ENCODE measurements at places on chromosomes 4 and X.

GRCh38 chrX:102787283-102787682, 66.7 kb downstream of the GPRASP3 start:
- DNase-seq: no peak

GRCh38 chrX:74924449-74925224, 615 bp downstream of the NEXMIF start:
- peak; percentile 80 for DNase-seq

- DNase-seq: no peak
Measured at GRCh38 chr4:169366821-169367220, 96.1 kb upstream of the SH3RF1 start.

DNA sequence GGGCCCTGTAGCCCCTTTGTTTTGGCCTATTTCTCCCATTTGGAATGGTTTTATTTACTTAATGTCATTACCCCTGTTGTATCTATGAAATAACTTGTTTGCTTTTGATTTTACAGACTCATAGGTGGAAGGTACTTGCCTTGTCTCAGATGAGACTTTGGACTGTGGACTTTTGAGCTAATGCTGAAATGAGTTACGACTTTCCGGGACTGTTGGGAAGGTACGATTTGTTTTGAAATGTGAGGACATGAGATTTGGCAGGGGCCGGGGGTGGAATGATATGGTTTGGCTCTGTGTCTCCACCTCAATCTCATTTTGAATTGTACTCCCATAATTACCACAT, 39.4 kb downstream of the NLRP2B start:
- DNase-seq: no peak

GRCh38 chrX:68462653-68463052, 29.4 kb upstream of the OPHN1 start:
- peak; percentile 27 for DNase-seq

DNA sequence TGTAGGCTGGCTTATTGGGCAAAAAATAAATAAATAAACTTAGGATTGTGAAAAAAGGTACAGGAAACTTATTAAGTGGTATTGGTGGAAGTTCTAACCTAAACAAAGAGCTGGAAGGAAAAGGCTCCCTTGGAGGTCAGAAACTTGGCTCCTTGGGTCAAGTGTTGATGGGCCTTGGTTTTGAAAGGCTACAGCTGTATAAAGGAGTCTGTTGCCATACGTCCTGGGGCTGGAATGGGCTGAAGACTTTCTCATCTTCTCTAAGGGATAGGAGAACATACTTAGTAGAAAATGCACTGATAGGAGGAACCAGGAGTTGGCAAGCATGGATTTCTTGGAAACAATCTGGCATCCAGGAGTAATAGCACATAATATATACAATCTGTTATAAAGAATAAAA, 56.6 kb downstream of the PDLIM5 start:
- DNase-seq: no peak

DNA sequence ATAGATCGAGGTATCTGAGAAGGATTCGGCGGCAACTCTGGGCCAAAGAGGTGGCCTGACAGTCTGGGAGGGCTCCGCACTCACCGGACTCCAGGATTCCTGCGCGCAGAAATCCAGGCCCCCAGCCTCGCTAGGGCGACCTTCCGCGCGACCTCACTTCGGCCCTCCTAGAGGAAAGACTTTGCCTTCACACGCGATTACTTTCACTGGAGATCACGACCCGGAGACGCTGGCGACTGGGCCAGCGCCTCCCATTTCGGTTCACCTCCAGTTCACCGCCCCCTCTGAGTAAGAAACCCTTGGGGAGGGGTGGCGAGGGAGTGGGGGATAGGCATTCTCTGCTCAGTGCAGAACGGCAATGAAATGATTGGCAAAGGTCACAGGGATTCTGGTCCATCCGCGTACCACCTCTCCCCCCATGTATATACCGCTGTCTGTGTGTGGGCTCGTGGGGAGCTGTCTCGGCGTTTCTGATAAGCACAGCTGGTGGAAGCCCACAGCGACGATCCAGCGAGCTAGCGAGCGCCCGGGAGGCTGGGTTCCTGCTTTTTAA, 2.5 kb downstream of the POU3F4 start:
- DNase-seq: no peak

GRCh38 chr4:19329631-19330030, 922.1 kb upstream of the SLIT2 start:
- DNase-seq: no peak

- DNase-seq: no peak
Measured at GRCh38 chr4:119523399-119523798, 105.2 kb downstream of the PDE5A start.

- DNase-seq: peak; percentile 23
Measured at GRCh38 chrX:130109429-130110378, 593 bp downstream of the ELF4 start.

- no peak for DNase-seq
Measured at GRCh38 chr4:23091711-23092110, 399.0 kb downstream of the GBA3 start.

DNA sequence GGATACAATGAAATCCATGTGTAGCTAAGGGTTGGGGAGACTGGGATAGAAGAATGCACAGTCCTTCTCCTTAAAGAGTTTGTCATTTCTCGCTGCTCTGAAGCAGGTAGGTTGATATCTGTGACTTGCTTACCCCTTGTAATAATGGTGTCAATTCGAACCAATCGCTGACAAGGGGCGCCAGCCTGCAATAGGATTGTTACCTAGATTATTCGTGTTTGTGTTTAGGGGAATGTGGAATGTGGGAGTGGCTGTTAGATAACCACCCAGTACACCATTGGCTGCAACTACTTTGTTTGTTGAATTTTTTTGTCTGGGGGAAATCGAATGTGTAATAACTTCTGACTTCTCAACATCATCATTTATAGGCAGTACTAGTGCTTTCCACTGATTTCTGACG, 141.6 kb downstream of the LARP7 start:
- DNase-seq: no peak

GRCh38 chr4:167380964-167381363, 146.7 kb upstream of the SPOCK3 start:
- no peak for DNase-seq

All from GM12865 (cell line).